ENCODE measurements at places on chromosomes 3 and 15. TPM values are rescaled to one million over a fixed set of nuclear protein-coding genes. Genes with fewer than 3 reads are reported as not detected.

GRCh38 chr3:197854596-197855343 is 63.7 kb downstream of the LRCH3 start:
- H3K27me3 ChIP-seq, result no peaks in the 10 kb centered on the region
- no peak overlapping the region for H3K4me3 ChIP-seq
- no peaks in the 10 kb centered on the region for H3K4me1 ChIP-seq
- H3K27ac ChIP-seq, result peak overlapping the region; percentile 26

ACTRT3 gene
- 3.1 TPM for total RNA-seq

WNT5A gene
- total RNA-seq, result 59.0 TPM

DNA sequence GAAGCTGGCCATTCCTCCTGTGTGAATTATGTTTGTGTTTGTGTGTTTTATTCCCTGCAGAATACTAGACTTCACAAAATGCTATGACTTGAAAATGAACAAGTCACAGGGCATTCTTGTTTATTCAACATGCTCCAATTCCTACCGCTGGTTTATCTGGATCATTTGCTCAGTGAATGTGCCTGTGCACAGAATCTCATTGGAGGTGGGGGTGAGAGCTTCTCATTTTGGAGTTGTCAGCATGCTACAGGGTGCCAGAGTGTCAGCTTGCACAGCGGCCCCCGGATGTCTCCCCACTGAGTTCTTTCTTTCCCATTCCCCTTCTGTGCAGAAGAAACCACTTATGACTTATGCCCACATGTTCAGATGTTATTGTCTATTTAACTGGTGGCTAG is 428.7 kb downstream of the ROBO2 start:
- H3K27ac ChIP-seq, result no peak overlapping the region
- H3K36me3 ChIP-seq, result peaks cover 4% of the 10 kb centered on the region
- H3K4me3 ChIP-seq, result no peak overlapping the region
- no peak for DNase-seq
- no peaks in the 10 kb centered on the region for H3K4me1 ChIP-seq

MKRN2OS gene
- total RNA-seq, result 0.29 TPM

GRCh38 chr3:175355801-175356335 is 496.7 kb downstream of the NAALADL2 start:
- H3K4me1 ChIP-seq, result no peaks in the 10 kb centered on the region
- H3K27ac ChIP-seq, result no peak overlapping the region
- no peak for DNase-seq
- H3K36me3 ChIP-seq, result peaks cover 1% of the 10 kb centered on the region

DNA sequence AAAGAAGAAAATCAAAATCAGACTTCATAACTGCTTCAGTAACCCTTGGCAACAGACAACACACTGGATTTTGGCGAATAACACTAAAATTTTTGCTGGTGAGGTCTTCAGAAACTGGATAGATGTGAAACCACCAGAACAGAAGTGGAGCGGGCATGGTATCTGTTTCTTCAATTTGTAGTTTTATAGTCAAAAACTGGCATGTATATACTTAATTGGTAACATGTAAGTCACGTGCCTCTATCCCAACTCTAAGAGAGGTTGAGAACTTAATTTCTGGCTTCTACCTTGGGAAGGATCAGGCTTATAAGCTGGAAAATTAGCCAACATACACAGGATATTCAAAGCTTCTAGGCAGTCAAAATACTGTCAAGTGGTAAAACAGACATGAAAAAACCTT is 172.6 kb upstream of the CHL1 start:
- no peak overlapping the region for H3K27ac ChIP-seq
- DNase-seq, result no peak
- no peak overlapping the region for H3K4me3 ChIP-seq
- no peaks in the 10 kb centered on the region for H3K36me3 ChIP-seq

VPS8 gene
- total RNA-seq, result 67.5 TPM

DNA sequence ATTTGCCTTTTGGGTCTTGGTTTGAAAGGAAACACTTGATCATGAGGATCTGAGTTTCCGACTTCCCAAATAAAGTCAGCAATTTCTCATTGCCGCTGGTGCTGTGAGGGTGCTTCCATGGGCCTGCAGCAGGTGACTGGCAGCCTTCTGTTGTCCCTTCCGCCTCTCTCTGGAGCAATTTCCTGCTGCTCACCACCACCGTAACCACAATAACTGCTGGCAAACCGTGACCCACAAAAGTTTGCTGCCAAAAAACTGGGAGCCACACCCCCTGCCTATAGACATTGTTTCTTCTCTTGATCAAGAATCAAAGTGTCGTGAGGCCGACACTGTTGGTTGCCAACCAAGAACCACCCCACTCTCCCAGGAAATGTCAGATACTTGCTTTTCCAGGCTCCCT is 164.0 kb downstream of the NR2F2 start:
- no peak overlapping the region for H3K4me3 ChIP-seq
- H3K36me3 ChIP-seq, result no peaks in the 10 kb centered on the region
- H3K27ac ChIP-seq, result no peak overlapping the region
- no peak for DNase-seq

DNA sequence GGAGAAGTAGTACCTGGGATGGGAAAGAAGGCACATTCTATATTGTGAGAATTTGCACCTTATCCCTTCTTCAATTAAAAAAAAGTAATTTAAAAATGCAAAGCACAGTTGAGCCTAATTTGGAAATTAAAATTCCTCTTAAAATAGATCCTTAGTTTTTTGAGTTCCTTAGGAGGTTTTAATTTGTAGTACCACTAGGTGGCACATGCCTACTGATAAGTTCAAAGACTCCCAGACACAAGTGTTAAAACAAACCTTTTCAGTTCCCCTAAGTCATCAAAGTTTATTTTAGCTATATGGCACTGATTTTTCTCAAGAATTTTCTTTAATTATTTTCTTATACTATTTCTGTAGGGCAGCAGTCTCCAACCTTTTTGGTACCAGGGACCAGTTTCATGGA is 127.6 kb upstream of the AZI2 start:
- no peak for DNase-seq
- no peaks in the 10 kb centered on the region for H3K4me1 ChIP-seq
- peaks cover 3% of the 10 kb centered on the region for H3K36me3 ChIP-seq

DNA sequence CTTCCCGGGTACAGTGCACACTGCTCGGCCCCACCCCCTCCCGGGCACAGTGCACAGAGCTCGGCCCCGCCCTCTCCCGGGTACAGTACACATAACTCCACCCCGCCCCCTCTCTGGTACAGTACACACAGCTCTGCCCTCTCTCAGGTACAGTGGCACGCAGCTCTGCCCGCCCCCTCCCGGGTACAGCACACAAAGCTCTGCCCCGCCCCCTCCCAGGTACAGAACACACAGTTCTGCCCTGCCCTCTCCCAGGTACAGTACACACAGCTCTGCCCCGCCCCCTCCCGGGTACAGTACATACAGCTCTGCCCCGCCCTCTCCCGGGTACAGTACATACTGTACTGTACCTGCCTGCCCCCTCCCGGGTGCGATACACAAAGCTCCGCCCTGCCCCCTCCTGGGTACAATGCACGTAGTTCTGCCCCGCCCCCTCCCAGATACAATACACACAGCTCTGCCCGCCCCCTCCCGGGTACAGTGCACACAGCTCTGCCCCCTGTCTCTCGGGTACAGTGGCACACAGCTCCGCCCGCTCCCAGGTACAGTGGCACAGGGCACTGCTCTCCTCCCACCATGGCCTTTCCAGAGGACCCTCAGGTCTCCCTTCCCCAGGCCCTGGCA is 16.4 kb upstream of the PRR20G start:
- peak overlapping the region; percentile 26 for H3K4me3 ChIP-seq
- no peaks in the 10 kb centered on the region for H3K4me1 ChIP-seq
- peaks cover 79% of the 10 kb centered on the region for H3K27me3 ChIP-seq
- no peak overlapping the region for H3K27ac ChIP-seq
- DNase-seq, result no peak

THRB gene
- total RNA-seq, result 2.4 TPM

GRCh38 chr15:87419344-87419743 is 837.2 kb downstream of the NTRK3 start:
- H3K27me3 ChIP-seq, result peaks cover 36% of the 10 kb centered on the region
- H3K4me1 ChIP-seq, result peaks cover 22% of the 10 kb centered on the region
- no peak overlapping the region for H3K4me3 ChIP-seq

DNA sequence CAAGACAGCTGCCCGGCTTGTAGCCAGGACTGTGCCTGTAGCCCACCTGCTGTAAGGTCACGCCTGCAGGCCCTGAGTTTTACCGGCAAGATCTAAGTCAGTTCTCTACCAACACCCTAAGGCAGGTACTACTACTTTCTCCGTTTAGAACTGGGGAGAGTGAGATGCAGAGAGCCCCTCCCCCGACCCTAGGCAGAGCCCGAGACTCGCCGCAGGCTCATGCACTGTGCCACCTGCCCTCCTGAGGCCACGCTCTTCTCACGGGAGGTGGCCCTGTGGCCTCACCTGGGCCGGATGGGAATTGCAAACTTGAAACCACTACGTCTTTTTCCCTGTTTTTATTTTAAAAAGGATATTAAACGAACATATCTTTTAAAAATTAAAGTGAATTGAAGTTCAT is 36.9 kb upstream of the PCSK6 start:
- no peaks in the 10 kb centered on the region for H3K36me3 ChIP-seq
- peaks cover 13% of the 10 kb centered on the region for H3K27me3 ChIP-seq
- DNase-seq, result no peak
- H3K4me1 ChIP-seq, result no peaks in the 10 kb centered on the region
- H3K4me3 ChIP-seq, result no peak overlapping the region

CFAP20DC gene
- 6.1 TPM for total RNA-seq

DNA sequence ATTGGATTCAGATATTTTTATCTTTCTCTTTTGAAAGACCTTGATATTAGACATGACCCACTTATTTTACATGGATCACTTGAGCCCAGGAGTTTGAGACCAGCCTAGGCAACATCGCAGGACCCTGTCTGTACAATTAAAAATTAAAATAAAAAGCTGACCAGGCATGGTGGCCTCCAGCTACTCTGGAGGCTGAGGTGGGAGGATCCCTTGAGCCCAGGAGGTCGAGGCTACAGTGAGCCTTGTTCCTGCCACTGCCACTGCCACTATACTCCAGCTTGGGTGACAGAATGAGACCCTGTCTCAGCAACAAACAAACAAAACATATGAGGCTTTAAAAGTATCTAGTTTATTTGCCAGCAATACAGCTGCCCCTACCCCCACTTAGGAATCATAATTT is 1.6 kb downstream of the RNF7 start:
- DNase-seq, result no peak
- no peaks in the 10 kb centered on the region for H3K27me3 ChIP-seq
- peaks cover 6% of the 10 kb centered on the region for H3K36me3 ChIP-seq
- H3K27ac ChIP-seq, result peak overlapping the region; percentile 99
- H3K4me3 ChIP-seq, result peak overlapping the region; percentile 98

DNA sequence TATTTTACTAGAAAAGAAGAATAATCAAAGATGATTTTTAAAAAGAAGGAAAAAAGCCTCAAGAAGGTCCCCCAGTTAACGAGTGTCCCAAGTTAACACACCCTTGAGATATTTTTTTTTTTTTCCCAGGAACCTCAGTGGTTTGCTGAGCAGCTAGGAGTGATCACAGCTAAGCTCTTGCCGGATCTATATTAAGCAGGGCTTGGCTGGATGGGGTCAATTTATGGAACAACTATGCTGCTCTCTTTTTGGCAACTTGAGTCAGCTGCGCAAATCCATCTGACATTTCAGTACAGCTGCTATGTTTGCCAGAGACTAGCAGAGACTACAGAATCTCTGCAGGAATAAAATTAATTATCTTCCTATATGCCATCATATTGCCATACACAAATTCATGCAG is at the start of gene LMOD3:
LMOD3 (minus strand) TSS at position 193 of the 400 bp plus-strand sequence. CDS start 209 bp downstream, outside the sequence.
- no peak for DNase-seq
- H3K36me3 ChIP-seq, result no peaks in the 10 kb centered on the region
- H3K4me3 ChIP-seq, result no peak within 1 kb of the TSS
- no peaks in the 10 kb centered on the region for H3K27me3 ChIP-seq

GRCh38 chr3:160801386-160802118 is 45.5 kb downstream of the PPM1L start:
- no peak overlapping the region for H3K4me3 ChIP-seq
- H3K27ac ChIP-seq, result no peak overlapping the region
- no peak for DNase-seq
- H3K4me1 ChIP-seq, result no peaks in the 10 kb centered on the region
- no peaks in the 10 kb centered on the region for H3K27me3 ChIP-seq

PLSCR4 gene
- total RNA-seq, result 10.4 TPM
